ENCODE measurements at places on chromosomes 6 and 20.

GRCh38 chr6:35905141-35905785 lies 15.6 kb downstream of the SRPK1 start:
- DNase-seq: no peak

DNA sequence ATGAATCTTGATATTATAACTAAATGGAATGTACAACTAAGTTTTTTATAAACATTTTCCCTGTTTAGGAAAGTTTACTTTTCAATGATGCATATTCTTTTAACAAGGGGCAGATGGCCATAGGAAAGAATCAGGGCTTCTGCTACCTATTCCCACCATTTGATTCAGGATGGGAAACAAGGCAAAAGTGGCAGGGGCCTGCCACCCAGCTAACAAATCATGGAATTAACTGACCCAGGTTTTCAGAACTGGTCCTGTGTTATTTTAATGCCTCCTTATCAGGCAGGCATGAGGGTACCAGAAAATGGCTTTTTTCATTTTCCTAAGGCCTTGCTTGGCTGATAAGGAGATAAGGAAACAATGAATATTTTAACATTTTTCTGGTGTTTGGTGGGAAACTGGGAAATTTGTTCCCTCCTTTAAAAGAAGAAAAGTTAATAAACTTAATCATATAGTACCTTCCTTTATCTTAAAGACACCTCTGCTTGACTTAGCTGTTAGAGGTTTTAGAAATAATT lies 6.7 kb downstream of the POU3F2 start:
- DNase-seq: no peak

DNA sequence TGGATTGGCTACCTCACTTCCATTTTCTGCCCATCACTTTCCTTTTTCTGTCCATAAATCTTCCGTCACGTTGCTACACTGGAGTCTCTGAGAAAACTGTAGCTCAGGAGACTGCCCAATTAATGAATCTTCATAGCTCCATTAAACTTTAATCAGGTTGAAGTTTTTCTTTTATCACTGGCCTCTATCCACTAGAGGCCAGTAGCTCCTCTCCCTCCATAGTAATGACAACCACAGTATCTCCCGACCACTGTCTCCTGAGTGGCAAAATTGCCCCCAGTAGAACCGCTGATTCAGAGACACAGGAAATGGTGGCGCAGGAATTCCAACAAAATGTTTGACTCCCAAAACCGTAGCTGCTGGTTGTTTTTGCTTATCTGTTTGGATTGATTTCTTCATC lies 18.4 kb upstream of the DOK5 start:
- no peak for DNase-seq

DNA sequence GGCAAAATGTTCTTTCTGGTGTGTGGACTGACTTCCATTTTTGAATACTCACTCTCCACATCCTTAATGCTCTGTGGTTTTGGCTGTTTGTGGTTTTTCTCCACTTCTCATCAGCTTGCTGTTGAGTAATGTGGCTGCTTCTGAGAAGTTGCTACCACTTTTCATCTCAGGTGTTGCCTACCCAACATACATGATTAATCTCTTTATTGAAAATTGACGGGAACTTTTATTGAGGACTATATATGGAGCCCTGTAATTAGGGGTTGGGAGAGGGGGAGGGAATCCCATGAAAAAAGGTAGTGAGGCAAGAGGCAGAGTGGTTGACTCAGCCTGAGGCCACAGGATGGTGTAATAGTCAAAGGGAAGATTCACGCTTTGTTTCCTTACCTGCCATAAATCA lies 17.6 kb downstream of the IL22RA2 start:
- no peak for DNase-seq

- no peak for DNase-seq
Observed at GRCh38 chr20:9981829-9982228, 53.0 kb upstream of the ANKEF1 start.

DNA sequence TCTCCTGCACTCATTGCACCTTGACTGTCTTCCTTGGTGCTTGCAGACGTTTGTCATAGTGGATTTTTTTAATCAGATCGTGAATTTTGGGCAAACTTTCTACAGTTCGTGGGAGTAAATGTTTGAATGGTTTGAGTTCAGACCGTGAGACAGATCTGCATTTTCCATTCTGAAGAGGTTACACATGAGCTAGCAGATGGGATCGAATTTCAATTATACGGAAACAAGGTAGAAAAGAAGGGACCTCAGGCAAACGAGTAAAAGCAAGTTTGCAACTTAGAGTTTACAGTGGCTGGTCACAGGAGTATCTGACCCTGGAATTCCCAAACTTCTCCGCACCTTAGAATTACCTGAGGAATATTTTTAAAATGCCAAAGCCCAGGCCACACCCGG lies 17.2 kb upstream of the NCR2 start:
- no peak for DNase-seq

GRCh38 chr6:144232176-144232831 lies 52.8 kb upstream of the UTRN start:
- no peak for DNase-seq

GRCh38 chr6:29759457-29759856 lies 36.2 kb downstream of the HLA-F start:
- DNase-seq: no peak

DNA sequence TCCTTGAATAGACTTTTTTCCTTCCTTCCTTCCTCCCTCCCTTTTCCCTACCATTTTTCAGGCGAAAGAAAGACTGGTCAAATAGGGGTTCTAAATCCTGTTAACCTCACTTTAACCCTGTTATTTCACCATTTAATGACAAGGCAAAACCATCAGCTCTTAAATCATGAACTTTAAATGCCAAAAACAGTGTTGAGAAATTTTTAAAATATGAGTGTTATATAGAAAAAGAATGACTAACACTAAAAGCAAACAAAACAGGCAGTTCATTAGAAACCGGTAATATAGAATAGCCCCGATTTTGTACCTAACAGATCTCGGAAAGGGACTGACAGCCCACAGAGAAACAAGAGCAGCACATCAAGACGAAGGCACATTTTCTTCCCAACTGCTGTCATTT lies 57.4 kb upstream of the CEP85L start:
- DNase-seq: no peak

GRCh38 chr20:49797344-49797615 lies 15.3 kb upstream of the SLC9A8 start:
- no peak for DNase-seq

DNA sequence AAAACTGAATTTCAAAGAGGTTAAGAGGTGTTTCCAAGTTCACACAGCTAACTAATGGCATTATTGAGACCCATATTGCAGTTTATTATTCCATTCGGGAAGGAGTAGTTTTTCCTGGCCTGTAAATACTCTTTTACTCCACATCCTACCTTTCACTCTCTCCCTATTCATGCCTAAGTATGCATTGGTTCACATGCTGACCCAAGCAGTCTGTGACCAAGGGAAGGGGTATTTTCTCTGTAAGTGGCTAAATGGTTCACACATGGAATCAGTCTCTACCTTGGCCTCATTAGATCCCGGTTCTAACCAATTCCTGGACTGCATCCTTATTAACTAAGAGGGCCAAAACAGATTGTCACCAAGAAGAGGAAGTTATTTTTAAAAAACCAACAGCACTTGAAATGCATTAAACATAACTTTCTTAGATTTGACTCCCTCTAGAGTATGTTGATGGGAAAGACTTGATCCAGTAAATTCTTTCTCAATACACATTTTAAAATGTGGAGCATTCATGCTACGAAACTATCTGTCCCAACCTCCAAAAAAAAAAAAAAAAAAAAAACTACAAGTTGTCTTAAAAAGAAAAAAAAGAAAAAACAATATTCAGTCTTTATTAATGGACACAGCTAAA lies 17.8 kb upstream of the RSPO3 start:
- no peak for DNase-seq

DNA sequence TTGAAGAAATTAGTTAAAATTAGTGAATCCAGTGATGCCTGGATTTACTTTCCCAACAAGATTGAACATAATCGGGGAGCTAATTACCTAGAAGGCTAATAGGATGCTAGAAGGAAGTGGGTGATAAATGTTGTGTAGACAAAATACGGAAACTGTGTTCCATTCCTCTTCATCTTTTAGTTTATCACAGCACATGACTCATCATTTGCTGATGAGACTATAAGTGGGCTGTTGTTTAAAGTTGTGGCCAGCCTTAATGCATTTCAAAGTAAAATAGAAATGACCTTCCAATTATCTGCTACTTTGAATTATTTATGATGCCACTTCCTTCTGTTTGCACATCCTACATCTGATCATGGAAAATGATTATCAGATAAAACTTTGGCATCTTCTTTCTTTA lies 43.4 kb downstream of the OGFRL1 start:
- DNase-seq: no peak

DNA sequence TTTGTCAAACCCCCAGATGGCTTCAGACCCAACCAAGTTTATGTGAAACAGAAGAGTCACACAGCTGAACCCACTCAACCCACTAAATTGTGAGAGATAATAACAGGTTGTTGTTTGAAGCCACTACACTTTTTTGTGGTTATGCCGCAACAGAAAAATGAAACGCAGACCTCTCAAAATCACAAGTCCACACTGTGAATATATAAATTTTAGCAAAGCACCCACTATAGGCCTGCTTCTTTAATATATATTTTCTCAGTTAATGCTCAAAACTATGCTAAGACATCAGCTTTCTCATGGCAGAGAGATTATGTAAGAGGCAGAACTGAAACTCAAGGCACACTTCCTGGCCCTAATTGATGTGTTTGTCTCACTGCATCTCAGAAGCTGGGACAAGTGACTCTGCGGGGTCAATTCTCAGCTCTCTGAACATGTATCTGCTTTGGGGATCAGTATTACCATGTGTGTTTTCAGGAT lies 27.7 kb downstream of the MAP3K5 start:
- no peak for DNase-seq

DNA sequence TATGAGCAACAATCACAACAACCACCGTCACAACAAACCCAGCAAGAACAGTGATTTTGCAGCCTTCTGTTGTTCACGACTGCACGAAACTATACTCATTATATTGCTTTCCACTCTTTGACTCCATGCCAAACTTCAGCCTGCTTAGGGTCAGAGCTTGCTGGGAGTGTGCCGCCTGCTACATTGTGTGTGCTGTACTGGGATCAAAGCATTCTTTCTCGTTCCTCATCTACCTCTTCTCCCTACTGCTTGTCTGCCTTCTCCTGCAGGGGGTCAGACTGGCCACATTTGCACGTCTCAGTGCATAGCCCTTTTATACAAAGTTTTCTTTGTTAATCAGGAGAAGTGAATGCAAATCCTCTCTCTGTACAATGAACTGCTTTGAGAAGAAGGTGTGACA lies 401.6 kb upstream of the CITED2 start:
- DNase-seq: no peak

- DNase-seq: no peak
Observed at GRCh38 chr20:10715035-10715434, 41.2 kb upstream of the JAG1 start.

DNA sequence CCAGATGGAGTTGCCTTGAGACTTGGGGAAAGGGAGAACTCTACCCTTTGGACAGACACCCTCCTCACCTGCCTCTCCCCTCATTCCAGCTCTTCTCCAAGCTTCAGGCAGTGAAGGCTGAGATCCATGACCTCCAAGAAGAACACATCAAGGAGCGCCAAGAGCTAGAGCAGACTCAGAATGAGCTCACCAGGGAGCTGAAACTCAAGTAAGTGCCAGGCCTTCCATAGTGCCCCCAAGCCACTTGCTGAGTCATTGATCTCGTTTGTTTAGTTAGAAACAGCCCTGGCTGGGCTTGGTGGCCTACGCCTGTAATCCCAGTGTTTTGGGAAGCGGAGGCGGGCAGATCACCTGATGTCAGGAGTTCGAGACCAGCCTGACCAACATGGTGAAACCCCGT lies 39.2 kb downstream of the KIF3B start:
- no peak for DNase-seq

DNA sequence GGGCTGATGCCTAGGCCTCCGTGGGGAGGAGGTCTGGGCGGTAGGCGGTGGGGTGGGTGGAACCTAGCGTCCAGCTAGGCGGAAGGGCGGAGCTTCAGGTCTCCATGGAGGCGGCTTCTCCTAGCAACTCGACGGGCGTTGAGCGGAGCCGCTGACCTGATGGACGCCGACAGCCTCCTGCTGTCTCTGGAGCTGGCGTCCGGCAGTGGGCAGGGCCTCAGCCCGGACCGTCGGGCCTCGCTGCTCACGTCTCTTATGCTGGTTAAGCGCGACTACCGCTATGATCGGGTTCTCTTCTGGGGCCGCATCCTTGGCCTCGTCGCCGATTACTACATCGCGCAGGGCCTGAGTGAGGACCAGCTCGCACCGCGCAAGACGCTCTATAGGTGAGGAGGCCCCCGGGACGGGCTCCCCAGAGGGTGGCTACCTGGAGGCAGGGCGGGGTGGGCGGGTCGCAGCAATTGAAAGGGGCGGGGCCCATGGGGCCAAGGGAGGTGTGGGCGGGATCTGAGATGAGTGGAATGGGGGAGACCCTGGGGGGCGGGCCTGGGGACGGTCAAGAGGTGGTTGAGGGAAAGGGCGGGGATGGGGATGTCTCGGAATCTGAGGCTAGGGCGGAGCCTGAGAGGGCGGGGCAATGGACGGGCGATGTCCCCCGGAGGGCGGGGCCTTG lies at the start of gene RSPH9:
TSS of gene RSPH9 (plus strand) at position 97 of the 673 bp plus-strand sequence. CDS start at position 160, 63 bp downstream.
- no peak for DNase-seq

DNA sequence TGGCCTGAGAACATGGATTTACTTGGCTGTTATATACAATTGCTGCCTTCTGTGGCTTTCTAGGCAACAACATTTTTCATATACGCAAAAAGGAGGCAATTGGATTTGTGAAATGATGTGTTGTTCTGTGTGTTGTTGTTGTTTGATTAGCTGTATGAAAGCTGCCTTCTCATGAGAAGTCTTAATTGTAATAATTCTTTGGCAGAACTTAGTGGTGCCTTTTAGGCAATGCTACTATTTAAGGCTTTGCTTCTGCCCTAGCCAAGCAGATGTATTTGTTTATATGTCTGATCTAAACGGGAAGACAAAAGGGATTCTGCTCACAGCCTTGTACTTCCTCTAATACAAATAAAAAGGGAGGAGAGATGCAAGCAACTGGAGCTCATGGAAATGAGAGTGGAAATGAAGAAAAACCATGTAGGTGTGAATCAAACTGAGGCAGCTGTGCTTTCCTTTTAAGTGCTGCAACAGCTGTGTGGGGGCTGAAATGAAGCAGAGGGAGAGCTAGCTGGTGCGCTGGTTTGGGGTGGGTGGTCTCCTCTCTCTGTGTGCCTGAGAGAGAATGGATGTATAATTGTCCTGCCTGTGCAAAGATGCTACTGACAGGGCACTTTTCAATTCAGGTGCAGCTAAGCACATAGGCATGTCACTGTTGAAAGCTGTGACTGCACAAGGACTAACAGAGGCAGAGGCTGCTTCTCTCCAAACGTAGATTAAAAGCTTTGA lies 386.9 kb upstream of the MAN1A1 start:
- no peak for DNase-seq
